ENCODE measurements at places on chromosomes 5 and 9. TPM values are rescaled to one million over a fixed set of nuclear protein-coding genes. Genes with fewer than 3 reads are reported as not detected.

STK32A gene
- total RNA-seq: not detected

CCDC192 gene
- not detected for total RNA-seq

DTWD2 gene
- 1.6 TPM for total RNA-seq

IL13 gene
- total RNA-seq: 308 TPM

GRCh38 chr9:131982102-131982501 is 97.6 kb downstream of the MED27 start:
- no peak for DNase-seq

DNA sequence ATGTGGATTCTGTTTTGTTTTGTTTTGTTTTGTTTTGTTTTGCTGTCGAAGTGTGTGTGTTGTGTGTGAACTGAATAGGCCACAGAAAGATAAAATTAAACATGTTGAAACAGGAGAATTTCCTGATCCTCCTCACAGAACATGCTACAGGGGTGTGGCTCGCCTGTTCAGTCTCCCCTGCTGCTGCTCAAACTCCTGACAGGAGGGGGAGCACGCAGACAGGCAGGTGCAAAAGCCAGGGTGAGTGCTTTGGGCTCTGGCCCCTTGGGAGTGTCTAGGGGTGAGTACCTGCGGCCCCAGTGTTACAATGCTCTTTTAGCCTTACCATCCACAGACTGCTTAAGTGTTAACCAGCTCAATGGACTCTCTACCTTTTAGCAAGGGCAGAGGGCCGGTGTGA is 473.5 kb downstream of the MAT2B start:
- DNase-seq: no peak

DNA sequence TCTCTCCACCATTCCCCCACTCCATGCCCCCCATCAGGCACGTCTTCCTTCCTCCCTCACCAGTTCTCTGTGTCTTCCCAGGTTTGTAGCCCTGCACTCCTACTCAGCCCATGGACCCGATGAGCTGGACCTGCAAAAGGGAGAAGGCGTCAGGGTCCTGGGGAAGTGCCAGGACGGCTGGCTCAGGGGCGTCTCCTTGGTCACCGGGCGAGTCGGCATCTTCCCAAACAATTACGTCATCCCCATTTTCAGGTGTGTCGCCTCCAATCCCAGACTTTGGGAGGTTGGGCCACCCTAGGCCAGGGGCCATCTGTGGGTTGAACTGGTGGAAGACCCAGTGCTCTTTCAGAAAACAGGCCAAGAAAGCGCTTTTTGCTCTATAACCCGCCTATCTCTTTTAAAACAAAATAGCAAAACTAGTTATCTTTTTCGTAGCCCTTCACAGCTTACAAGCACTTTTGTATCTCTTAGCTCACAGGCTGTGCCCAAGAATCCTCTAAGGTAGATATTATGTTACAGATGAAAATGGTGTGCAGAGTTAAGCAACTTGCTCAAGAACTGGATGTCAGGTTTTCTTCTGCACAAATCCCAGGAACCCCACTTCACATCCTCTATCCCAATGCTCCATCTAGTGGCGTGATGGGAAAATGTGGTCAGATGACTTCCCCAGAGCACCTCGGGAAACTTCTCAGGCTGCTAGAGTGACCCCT is 56.2 kb downstream of the PLAC8L1 start:
- DNase-seq: no peak

DNA sequence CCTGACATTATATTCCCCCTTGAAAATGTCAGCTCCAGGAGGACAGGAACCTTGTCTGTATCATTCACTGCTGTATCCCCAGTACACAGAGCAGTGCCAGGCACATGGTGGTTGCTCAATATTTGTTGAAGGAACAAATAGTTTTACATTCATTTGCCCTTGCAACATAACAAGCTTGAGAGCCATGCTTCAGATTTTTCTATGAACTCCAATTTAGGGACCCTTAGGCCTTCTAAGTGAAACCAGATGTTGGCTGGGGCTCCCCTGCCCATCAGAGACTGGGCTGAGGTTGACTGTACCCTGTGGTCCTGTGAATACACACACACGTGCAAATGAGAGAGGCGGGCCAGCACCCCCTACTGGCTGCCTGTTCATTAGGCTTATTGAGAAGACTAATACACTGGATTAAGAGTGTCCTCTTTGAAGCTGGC is 214.9 kb upstream of the WWC1 start:
- no peak for DNase-seq

DNA sequence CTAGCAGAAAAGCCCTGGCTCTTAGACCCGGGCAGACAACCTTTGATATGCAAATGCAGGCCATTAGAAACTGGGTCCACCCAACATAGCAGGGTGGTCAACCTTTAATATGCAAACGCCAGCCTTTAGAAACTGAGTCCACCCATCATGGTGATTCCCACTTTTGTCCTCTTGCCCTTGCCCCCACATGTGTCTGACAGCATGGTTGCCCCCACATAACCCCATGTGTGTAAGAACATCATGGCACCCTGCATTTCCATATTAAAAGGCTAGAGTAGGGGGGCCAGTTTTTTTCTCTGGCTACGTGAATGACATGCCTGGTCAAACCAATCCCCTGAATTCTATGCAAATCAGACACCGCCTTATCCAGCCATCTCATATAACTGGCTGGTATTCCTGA is 273.2 kb upstream of the PRDM9 start:
- DNase-seq: no peak

- DNase-seq: no peak
Measured at GRCh38 chr5:21152611-21153010, 1164.6 kb upstream of the CDH18 start.

DNA sequence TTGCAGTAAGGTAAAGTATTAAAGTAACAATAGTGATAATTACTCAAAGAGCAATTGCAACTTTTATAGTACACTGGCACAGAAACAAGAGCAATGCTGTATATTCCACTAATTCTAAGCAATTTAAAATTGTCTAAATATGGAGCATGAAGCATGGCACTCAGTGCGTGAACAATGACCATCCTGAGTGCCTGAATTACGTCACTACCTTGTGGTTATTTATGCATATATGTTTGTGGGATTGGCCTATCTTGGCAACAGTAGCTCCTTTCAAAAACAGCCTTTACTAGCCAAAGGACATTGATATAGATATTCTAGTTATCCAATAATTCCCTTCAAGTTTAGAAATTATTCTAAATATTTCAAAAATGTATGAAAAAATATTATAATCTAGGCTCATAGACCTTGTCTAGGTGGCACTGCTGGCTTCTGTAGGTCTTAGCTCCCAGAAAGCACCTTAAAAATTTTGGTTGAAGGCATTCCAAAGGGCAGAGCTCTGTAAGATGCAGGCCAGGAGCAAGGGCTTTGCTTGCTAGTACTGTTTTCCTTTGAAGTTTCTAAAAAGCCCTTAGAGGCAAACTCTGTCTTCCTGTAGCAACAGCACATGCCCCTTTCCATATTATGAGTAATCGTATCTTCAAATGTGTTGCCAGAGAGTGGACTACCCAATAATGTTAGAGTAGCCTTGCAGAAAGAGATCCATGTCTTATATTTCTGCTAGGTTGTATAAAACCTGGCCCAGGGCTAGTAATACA is 719.3 kb downstream of the NR2F1-AS1 start:
- no peak for DNase-seq

DNA sequence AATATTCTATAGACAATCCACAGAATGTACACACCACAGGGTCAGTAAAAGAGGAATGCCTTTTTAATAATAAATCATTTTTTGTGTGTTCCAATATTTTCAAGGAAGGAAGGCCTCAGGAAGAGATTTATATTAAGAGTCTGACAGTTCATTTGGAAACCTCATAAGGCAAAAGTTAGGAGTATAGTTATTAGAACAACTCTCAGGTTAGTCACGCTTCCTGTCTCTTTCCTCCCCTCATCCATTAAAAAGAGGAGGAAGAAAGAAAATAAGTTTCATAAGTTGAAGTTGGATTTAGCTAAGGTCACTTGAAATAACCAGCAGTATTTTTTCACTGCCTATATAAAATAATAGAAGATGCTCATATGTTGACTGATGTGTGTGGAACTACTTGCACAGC is 863.2 kb downstream of the PTPRD start:
- no peak for DNase-seq

- no peak for DNase-seq
Measured at GRCh38 chr5:5512543-5512942, 90.1 kb downstream of the ICE1 start.

Measured in activated T-helper 1 cell treated with anti-CD3 and anti-CD28 coated beads, Interleukin-12 subunit alpha, Interleukin-12 subunit beta, Interleukin-2, Interleukin-4 antibody, amounts not matched to agents 30 ng/mL and 10 ng/mL and 1 ng/mL, durations not matched to agents 14 hours and 24 hours and 36 hours (primary cell).